ENCODE measurements at places on chromosomes 16 and 17.

DNA sequence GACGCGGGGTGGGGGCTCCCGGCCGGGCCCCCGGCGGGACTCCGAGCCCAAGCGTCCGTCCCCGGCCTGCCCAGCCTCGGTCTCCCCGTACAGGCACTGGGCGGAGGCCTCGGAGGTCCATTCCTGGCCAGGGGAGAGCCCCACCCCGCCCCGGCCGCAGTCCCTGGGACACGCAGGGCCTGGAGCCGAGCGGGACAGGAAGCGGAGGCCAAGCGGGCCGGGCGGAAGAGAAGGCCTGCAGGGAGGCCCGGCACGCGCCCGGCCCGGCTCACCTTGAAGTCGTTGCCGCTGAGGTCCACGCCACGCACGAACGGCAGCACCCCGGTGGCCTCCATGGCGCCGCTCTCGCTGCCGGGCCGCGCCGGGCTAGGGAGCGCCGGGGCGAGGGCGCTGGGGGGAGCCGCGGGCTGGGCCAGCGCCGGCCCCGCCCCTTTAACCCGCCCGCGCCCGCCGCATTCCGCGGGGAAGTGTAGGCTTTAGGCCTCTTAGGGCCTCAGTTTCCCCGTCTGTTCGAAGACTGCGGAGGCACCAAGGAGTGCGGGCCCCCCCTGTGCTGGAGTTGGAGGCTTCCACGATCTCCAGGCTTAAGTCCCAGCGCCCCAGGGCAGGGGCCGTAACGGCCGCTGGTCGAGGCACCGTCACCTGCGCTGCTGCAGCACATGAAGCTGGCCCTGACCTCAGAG is at the start of gene FLII:
TSS of gene FLII (minus strand) at position 383 of the 683 bp plus-strand sequence. CDS start at position 335, 48 bp downstream.
- peak; percentile 59 for DNase-seq

DNA sequence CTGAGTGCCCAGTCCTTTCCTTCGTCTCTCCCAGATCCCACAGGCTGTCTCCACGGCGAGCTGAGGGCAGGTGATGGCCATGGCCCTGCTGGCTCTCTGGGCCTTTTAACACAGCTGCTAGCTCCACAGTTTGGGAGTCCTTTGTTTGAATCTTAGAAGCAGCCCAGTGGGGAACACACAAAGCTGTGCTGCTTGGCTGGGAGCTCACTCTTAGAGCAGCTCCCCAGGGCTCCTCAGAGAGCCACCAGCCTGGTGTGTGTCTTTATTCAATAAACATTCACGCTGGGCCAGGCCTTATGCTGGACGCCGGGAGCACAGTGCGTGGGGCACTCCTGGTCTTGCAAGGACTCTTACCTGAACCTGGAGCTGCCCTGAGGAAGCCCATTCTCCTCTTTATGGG is 29.7 kb downstream of the WNT3 start:
- no peak for DNase-seq

- DNase-seq, result no peak
Observed at GRCh38 chr17:75910699-75911098, 6.0 kb upstream of the MRPL38 start.

- DNase-seq, result no peak
Observed at GRCh38 chr16:79021991-79022630, 578.4 kb downstream of the MAF start.

DNA sequence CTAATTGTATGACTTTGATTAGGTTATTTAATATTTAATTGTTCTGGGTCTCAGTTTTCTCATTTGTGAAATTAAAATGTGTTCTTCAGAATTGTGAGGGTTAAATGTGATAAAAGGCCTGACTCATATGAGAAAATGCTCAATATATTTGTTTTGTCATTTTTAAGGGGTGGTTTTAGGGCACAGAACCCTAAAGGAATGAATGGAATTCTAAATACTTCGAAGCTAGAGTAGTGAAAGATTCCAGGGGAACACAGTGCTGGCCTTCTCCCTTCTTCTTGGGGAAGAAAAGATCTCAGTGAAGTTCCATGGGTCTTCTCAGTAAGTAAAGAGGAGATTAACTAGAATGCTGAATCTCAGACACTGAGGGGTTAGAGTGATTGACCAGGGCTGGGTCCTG is 3.9 kb upstream of the SMPD3 start:
- DNase-seq, result no peak

GRCh38 chr17:32828822-32829221 is 48.1 kb downstream of the MYO1D start:
- no peak for DNase-seq

DNA sequence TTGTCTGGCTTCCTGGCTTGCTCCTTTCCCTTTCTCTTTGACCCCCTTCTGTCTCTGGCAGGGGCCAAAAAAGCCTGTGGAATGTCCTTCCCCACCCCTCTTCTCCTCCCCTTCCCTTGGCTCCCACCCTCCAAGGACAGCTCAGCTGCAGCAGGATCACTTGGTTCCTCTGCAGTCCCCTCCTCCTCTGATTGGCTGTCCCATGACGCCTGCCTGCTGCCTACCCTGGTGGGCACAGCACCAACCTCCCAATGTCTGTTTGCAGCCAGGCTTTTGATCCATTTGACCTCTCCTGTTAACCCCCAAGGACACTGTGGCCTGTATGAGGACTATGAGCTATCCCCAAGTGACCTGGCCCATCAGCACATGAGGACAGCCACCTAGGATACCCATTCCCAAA is 14.8 kb upstream of the MTMR4 start:
- peak; percentile 73 for DNase-seq

DNA sequence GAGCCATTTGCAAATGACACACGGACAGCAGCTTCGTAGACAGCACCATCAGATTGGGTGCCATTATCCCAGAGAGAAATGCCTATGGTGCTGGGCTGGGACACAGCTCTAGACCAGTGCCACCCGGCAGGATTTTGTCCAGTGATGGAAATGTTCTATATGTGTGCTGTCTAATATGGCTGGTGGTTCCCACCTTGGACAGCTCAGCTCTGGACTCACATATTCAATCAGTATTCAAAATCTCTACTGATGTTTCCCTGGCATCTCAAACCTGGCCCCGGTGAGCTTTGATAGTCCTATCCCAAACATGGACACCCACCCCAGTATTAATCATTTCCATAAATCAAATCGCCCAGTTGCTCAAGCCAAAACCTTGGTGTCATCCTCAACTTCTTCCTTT is 23.0 kb downstream of the FA2H start:
- DNase-seq, result no peak

GRCh38 chr16:65044873-65045272 is 77.0 kb downstream of the CDH11 start:
- DNase-seq, result no peak

DNA sequence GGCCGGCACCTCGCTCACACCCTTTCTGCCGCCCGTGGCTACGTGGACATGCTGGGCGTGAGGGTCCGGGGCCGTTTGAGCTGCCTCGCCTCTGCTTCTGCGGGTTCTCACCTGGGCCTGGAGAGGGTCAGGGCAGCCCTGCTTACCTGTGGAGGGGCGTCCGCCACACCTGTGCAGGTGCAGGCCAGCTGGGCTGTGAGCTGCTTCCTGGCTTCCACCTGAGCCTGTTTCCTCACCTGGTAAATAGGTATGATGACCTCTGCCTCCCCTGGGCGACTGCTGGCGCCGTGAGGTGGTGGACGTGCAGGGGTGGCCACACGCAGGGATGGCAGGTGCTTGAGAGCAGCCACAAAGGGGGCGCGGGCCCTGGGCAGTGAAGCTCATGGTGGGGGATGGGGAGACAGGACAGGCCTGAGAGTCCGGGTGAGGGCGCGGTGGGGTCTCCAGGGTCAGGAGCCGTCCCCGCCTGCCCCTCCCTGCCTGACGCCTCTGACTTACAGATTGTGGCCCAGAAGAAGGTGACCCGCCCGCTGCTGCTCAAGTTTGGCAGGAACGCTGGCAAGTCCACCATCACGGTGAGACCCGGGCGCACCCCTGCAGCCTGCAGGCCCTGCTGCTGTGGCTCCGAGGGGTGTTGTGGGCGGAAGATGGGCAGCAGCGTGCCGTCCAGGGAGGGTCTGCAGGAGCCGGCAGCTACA is 7.8 kb downstream of the CPNE7 start:
- no peak for DNase-seq

DNA sequence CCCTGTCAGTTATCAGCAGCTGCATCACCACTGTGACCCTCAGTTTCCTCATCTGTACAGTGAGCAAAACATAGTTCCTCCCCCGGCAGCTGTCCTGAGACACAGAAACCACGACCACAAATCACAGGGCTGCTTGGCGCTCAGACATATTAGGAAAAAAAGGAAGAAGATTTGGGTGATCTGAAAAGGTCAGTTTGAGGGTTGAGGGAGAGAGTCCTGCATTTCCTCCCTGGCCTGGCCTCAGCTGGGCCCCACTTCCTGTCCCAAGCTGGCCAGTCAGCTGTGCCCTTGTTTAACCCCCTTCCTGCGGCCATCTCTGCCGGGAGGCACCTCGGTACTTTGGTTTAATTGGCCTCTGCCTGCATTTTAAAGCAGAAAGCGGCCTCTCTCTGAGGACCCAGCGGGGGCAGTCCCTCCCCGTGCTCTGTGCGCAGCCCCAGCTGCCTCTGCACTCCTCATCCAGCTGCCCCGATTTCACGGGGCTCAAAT is 24.0 kb upstream of the CIBAR2 start:
- peak; percentile 13 for DNase-seq

DNA sequence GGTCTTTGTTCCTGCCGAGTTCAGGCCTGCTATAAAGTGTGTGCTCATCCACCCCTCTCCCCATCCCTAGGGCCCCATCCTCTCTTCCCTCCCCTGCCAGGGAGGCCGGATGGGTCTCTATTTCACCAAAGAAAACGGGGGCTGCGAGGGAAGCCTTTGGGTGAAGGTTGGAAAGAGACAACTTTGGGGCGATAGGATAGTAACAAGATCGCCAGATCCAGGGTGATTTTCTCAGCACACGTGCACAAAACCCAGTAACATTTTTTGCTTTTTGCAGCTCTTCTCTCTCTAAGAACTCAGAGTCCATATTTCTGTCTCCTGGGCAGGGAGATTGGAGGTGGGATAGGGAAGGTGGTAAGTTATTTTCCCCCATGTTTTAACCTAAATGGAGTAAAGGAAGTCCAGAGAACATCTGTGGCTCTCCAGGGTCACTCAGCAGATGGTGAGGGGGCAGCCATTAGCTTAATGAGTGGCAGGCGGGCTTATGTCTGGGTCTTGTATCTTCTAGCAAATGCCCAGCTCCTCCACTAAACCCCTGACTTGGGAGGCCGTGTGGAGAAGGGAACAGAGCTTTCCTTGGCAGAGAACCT is 6.9 kb downstream of the CCR7 start:
- no peak for DNase-seq

DNA sequence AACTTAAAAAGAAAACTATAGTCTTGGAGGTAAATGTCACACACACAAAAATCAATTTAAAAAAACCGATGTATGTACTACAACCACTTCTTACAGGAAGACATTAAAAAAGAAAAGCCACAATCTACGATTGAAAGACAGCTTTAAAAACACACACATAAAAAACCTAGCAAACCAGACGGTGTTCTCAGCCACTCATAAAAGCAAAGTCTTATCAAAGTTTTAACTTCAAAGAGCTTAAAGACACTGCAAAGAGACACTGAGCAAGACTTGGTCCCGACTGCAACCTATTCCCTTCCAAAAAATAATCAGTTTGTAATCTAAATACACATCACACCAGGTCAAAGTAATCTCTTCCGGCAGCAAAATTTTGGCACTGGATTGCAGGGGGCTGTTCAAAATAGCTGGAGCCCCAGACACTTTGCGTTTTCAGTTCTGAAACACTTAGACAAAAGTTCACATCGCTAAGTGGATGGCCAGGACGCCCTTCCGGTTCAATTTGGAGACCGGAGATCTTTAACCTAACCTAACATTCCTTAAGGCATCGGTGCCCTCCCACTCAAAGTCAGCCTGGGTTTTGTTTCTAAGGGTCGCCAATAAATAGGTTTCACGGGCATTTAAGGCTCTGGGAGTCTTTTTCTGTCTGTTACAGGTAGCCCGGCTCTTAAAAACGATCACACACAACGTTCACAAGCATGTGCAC is 2.6 kb downstream of the ZCCHC14 start:
- no peak for DNase-seq

DNA sequence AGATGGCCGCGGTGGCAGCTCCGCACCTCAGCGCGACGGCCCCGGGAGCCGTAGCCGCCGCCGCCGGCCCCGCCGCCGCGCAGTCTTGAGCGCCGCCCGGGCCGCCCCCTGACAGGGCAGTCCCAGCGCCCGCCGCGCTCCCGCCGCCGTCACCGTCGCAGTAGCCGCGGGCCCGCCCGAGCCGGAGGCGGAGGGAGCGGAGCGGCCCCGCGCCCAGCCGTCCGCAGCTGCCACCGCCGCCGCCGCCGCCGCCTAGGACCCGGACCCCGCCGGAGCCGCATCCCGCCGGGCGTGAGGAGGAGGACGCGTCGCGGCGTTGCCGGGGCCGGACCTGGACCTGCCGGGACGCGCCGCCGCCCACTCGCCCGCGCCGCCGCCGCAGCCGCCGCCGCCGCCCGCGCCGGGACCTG is 218 bp downstream of the TNRC6C start:
- no peak for DNase-seq

DNA sequence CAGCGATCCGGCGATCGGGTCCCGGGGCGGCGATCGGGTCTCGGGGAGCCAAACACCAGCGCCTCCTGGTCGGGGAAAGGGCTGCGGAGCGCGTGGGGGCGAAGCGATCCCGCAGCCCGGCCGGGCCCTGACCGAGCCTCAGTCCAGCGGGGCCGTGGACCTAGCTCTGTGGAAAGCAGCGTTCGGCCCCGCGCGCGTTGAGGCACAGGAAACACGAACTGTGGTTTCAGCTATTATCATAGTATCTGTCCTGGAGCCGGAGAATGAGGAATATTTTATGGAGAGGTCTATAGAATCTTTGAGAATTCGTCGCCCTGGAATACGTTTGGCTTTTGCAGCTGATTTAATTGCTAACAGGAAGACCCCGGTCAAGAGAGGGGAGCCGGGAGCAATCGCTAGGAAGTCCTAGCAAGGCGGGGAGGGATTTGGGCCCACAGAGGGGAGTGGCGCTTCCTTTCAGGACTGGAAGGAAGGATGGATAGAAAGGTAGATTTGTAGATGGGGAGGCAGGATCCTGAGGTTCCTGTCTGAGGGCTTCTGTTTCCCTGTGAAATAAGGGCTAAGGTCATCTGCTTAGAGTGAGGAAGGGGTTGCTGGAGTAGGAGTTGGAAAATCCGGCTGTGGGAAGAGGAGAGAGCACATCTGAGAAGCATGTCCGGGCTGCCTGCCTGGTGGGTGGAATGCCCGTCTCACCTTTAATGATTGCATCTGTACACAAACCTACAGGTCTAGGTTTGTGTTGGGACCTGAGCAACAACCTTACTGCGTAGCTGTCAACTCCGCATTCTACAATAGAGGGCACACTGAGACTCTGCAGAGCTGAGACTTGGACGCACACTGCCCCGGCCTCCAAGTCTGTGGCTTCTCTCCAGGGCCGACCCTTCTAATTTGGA is 770 bp downstream of the CCNF start:
- no peak for DNase-seq
